Immature natural killer cell (primary cell): ENCODE measurements at places on chromosomes 7 and 10. TPM values are rescaled to one million over a fixed set of nuclear protein-coding genes. Genes with fewer than 3 reads are reported as not detected.

DNA sequence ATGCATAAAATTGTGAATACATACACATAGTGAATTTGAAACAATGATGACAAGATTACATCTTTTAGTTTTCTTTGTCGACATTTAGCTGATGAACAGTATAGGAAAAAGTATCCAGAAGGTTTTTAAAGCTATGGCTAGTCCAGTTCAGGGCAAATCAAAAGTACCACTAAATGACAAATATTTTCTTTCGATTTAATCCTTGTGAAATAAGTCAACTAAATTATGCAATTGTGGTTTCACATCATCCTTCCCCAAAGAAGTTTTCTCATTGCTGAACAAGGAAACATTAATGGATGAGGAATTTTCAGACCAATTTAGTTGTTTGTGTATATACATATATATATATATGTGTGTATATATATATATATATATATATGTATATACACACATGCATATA, 774.0 kb downstream of the DNAJB9 start:
- DNase-seq = no peak

- DNase-seq = no peak
Observed at GRCh38 chr10:1128649-1129048, 72.5 kb downstream of the WDR37 start.

DNA sequence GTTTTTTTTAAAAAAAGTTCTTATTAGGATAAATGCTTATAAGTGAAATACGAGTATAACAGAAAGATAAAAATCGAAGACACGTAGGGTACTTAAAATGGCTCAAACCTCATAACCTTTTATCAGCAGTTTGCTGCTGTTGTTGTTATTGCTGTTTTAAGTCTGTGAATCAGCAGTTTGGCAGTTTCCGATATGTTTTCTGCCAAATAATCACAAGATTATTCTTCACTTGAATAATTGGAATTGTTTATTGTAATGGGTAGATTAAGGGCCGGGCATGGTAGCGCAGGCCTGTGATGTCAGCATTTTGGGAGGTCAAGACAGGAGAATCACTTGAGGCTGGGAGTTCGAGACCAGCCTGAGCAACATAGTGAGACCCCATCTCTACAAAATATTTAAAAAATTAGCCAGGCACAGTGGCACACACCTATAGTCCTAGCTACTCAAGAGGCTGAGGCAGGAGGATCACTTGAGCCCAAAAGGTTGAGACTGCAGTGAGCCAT, 177.6 kb downstream of the VTI1A start:
- no peak for DNase-seq

The CYP3A7 gene
- polyA plus RNA-seq = not detected

DNA sequence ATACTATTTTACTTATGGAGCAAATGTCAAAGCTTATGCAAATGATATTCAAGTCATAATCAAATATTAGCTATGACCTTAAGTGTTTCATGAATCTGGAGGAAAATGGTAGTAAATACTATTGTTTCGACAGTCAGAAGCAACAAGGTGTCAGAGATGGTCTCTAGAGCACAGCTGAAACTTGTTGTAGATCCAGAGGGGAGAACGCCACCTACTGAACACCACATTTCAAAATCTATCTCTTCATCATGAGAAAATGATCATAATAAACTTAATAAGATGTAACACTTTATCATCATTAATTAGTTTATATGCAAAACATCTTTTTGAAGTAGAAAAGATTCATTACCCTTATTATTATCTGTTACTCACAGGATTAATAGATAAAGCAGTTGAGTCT, 418.7 kb downstream of the GATA3 start:
- peak; percentile 35 for DNase-seq

GRCh38 chr7:94190599-94191061, 186.5 kb upstream of the BET1 start:
- DNase-seq = no peak

- no peak for DNase-seq
Observed at GRCh38 chr7:51316666-51317581, at the start of gene COBL. Gene COBL, minus strand, starts transcription at chr7:51316809. Its CDS starts 176 bp downstream, at chr7:51316633.

GRCh38 chr7:157500171-157500960, 163.6 kb downstream of the DNAJB6 start:
- no peak for DNase-seq

The ELMO1 gene
- 53.1 TPM for polyA plus RNA-seq

DNA sequence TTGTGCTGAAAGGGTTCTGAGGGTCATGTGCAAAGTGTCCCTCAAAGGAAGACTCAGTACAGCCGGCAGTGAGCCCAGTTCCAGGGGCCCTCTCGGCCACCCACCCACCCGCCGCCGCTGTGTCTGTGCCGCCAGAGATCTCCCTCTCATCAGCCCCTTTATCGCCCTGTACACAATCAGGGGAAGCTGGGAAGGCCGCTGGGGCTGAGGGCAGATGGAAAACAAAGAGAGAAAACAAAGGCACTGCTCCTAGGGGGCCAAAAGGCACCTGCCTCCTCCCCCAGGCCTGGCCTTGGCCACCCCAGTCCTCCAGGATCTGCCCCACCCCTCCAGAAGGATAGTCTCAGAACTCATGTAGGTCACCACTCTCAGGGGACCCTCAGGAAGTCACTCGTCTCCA, 67.0 kb downstream of the ZMIZ1 start:
- DNase-seq = no peak

The CTTNBP2 gene
- not detected for polyA plus RNA-seq

DNA sequence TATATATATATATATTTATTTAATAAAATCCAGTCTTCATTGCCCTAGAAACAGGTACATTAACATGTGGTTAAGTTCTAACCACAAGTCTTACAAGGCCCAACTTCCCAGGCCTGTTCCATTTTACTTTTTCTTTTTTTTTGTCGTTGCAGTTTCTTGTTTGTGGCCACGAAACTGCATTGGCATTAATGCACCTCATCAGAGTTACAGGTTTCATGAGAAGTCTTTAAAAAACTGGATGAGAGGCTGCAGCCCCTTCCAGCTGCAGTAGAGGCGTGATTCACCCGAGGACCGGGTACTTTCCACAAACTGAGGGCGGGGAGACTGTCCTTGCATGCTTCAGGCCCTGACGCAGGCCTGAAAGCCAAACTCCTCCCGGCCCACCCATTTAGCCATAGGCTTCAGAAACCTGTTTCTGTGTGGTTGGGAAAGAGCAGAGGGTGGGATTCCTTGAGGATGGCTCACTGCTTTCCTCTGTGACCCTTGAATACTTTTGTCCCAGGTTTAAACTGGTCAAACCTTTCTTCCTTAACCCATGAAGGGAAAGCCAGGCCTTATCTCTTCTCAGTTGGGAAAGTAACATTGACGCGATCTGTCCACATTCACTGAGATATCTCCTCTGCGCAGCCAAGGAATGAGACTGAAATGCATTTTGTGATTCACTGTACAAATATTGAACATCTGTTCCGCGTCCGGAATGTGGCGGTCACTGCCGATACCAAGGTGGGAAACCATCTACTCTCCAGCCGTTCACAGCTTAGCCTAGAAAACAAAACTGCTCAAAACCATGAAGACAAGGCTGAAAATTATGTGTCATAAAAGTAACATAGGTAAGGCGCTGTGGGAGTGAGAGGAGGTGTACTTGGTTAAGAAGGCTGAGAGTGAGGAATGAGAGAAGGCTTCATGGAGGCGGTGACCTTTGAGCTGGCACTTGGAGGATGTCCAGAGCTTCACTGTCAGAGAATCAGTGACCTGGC, 311.7 kb downstream of the GATA3 start:
- DNase-seq = peak; percentile 38

DNA sequence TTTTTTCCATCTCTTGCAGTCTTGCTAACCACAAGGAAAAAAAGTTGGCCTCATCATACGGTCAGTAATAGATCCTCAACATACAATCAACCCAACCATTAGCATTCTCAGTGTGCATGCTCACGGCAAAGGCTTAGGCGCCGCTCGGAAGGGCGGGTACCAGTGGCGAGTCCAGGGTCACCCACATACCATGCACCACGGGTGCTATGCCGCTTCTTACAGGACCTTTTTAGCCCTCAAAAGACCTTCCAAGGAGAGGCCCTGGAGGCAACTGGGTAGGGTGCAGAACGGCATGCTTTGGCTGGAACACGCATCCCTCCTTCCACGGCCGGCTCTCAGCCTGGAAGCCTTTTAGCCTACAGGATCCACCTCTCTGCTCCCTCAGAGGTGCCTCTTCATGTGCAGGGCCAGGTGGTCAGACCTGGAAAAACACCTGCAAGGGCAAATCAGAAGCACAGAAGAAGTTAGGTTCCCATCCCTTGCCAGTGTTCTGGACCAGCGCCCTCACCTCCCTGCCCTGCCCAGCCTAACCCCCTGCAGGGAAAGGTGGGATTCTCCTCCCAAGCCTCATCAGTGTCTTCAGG, 5.8 kb downstream of the KLF6 start:
- no peak for DNase-seq

The PRF1 gene
- polyA plus RNA-seq = 5,696 TPM

The UNCX gene
- polyA plus RNA-seq = not detected

The INTS15 gene
- polyA plus RNA-seq = 47.1 TPM

The PCDH15 gene
- polyA plus RNA-seq = not detected

DNA sequence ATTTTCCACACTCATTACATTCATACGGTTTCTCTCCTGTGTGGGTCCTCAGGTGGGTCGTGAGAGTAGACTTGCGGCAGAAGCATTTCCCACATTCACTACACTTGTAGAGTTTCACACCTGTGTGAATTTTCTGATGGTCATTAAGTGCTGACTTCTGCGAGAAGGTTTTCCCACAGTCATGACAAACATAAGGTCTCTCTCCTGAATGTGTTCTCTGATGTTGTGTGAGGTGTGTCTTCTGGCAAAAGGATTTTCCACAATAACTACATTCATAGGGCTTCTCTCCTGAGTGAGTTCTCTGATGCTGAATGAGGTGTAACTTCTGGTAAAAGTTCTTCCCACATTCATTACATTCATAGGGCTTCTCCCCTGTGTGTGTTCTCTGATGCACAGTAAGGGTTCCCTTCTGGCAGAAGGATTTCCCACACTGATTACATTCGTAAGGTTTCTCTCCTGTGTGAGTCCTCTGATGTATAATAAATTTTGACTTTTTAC, 15.1 kb downstream of the ZNF12 start:
- no peak for DNase-seq

DNA sequence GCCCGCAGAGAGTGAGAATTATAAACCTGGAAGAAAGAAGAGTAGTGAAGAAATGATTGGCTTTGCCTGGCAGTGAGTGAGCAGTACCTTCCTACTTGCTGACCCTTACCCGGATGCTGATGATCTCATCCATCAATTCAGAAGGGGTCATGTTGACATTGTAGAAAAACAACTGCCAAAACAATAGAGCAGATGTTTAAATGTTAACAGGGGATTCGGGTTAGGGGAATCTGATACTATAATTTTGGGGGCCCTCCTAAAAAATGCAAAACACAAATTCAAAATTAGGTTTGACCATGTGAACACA, 78.1 kb downstream of the MYOF start:
- DNase-seq = no peak

GRCh38 chr10:77285529-77286182, 352.0 kb downstream of the KCNMA1 start:
- DNase-seq = no peak

DNA sequence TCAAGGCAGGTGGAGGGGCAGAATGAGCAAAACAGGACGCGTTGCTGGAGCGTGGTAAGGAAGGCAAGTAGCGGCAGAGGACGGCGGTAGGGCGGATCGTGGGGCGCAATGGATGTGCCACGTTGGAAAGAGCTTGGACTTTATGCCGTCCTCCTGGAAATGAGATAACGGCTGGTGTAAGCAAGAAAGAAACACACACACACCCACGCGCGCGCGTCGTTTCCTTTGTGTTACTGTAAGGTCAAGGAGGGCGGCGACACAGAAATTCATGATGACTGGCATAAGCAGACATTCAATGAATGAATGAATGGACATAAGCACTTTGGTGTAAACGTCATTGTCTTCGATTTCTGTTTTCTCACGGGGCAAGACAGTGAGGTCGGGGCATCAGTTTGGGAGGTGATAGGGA, 683 bp upstream of the ENTPD7 start:
- DNase-seq = peak; percentile 22

DNA sequence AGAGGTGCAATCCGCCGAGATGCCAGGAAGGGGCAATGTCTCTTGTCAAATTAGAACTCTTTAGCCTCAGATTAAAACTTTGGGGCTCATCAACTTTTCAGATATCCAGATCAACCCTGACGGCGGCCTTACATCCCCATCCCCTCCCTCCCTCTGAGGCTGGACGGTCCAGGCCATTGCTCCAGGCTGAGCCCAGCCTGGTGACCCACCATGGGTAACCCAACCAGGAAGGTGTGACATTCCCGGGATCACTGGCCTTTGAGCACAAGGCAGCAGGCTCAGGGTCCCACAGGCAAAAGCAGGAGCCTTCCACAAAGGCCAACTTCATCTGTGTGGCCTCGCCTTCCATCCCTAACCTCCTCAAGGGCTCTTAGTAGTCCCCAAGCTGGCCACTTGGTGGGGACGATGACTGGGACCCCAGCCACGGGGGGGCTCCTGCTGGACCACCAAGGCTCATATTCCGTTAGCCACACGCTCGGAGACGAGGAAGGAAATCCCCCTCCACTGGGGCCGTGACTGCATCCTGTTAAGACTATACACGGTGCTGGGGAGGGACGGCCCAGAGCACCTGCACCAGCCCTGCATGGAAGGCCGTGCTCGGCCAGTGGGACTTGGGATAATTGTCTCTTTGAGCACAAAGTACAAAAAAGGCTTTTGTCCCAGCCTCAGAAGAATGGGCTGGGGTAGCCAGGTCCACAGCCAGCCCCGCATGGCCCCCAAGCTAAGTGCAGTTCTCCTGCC, 62.8 kb downstream of the ZRANB1 start:
- DNase-seq = no peak

GRCh38 chr7:14598978-14599377, 303.6 kb downstream of the DGKB start:
- no peak for DNase-seq

DNA sequence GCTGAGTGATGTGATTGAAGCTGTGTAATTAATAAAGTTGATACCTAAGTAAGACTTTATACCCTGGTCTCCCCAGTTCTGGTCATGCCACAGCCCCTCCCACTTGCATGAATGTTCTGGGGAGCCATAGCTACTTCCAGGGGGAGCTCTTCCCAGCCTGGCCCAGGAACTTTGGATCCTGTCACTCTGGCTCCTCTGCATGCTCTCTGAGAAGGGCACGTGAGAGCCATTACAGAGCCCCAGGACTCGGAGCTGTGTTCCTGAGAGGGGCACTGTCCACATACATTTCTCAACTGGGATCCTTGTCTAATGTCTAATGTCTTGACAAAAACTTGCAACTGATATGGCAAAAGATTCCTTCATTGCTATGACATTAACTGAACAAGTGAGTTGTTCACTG, 173.9 kb upstream of the NPY start:
- no peak for DNase-seq

DNA sequence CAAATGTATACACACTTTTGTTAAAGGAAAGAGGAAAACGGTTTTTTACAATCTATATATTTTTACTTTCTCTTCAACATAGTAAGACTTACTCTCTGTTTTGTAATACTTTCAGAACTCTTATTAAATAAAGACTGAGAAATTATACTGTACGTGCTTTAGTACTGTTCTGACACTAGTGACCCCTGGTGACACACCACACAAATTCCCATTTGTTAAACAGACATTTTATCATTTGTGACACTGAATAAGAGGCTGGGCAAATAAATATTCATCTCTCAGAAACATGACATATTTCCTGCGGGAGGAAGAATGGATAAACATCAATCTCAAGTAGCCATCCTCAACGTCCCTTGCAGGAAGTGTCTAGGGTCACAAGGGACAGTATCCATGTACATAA, 68.9 kb upstream of the ZNF33B start:
- DNase-seq = no peak

- DNase-seq = no peak
Observed at GRCh38 chr7:136502162-136502561, 366.3 kb upstream of the CHRM2 start.

GRCh38 chr7:129417073-129417472, 17.2 kb upstream of the STRIP2 start:
- DNase-seq = no peak
